ENCODE measurements at places on chromosomes 6 and 20.

DNA sequence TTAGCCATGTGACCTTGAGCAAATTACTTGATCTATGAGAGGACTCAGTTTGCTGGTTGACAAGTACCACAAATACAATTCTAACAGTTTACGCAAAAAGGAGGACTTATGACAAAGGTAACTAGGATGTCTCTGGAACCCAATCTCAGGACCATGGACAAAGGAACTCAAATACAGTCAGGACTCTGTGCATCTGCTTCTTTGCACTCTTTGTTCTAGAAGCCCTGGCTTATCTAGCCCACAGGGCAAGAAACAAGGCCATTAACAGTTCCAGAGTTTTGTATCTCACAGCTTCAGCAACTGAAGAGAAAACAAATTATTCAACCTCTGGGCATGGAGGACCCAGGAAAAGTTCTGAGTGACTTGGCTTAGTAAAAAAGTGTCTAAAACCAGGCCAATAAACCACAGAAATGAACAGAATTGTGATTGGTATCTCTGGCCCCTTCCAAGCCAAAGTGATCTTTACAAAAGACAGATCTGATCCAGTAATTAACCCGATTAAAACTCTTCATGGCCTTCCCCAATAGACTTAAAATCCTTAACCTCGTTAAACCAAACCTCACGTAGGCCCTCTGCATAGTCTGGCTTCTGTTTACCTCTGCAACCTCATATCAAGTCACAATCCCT, 5.9 kb downstream of the WASF1 start:
- DNase-seq: no peak

GRCh38 chr6:72035966-72036365, 149.6 kb downstream of the RIMS1 start:
- no peak for DNase-seq

- DNase-seq: no peak
Measured at GRCh38 chr20:32834972-32835371, 15.2 kb downstream of the MAPRE1 start.

DNA sequence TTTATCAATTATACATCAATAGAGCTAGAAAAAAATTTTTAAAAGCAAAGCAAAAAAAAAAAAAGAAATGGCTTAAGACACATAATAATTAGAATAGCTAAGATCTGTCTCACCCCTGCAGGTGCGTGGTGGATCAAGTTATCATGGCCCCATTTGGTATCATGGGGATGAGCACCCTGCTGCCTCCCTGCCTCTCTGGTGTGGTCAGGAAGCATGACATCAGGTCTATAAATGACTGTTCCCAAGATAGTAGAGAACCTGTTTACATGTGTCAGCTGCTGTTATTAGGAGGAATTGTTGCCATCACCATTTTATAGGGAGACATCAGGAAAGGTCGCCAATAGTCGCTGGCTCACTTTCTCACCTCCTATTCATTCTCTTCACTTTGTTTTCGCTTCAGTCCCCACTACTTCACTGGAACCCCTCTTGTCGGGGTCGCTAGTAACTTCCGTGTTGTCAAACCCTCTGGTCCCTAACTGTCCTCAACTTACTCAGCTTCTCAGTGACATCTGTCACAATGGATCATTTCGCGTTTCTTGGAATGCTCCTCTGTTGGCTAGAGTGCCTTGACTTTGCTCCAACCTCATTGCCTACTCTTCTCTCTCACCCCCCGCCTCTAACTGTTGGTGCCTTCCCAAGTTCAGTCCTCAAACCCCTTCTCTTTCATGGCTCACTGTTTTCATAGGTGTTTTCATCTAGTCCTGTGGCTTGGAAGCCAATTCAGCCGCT, 4.7 kb downstream of the DNTTIP1 start:
- DNase-seq: no peak

DNA sequence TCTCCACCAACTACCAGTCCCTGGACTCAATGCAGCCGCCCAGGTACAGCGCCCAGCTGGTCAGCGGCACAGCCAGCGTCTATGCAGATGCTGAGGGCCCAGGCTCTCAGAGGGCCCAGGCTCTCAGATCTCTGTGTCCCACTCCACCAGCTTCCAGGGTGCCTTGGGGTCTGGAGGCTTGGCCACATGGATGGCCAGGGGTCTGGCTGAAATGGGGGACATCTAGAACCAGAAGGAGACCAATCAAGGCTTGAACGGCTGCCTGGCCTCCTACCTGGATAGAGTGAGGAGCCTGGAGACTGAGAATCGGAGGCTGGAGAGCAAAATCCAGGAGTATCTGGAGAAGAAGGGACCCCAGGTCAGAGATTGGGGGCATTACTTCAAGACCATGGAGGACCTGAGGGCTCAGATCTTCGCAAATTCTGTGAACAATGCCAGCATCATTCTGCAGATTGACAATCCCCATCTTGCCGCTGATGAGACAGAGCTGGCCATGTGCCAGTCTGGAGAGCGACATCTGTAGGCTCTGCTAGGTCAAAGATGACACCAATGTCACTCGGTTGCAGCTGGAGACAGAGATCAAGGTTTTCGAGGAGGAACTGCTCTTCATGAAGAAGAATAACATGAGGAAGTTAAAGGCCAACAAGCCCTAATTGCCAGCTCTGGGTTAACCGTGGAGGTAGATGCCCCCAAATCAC, 44.1 kb upstream of the GRM4 start:
- no peak for DNase-seq

DNA sequence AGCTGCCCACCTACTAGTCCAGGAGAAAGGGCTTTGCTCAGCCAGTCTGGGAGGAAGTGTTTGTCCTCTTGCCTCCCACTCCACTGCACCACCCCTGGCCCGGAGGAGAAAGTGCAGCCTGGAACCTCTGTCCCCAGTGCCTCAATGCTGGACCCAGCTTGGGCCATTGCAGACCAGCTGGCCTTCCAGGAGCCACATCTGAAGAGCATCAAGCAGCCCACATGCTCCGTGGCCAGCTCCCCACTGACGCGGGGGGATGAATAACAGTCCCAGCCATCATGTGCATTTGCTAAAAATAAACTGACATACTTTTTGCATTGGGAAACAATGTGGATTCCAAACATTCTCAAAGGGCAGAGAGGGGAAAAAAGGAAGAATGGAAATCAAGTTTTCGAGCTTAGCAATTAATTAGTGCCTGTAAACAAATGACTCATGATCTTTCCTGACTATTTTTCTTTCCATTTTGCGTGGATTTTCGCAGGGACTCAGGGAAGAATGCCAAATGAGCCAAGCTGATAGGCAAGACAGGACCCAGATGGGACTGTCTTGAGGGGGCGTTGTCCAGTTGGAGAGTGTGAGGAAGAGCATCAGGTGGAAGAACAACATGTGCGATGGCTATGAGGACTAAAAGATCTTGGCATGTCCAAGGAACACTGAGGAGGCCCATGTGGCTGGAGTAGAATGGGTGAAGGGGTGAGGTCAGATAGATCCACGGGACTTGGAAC, 34.1 kb downstream of the CEBPB start:
- DNase-seq: no peak

DNA sequence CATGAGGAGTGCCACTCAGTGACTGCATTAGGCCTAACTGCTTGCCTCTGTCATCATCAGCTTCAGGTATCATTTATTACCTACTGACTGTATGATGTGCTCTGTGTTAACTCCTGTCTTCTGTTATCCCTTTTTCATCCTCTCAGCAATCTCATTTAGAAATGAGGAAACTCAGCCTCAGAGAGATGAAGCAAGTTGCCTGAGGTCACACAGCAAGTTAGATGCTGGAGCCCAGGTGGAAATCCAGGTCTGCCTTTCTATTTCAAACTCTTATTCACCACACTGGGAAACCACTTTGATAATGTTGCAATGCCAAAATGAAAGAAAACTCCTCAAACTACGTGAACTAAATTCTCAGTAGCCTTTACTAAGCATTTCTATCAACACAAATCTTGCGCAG, 1.3 kb downstream of the FERMT1 start:
- DNase-seq: no peak

DNA sequence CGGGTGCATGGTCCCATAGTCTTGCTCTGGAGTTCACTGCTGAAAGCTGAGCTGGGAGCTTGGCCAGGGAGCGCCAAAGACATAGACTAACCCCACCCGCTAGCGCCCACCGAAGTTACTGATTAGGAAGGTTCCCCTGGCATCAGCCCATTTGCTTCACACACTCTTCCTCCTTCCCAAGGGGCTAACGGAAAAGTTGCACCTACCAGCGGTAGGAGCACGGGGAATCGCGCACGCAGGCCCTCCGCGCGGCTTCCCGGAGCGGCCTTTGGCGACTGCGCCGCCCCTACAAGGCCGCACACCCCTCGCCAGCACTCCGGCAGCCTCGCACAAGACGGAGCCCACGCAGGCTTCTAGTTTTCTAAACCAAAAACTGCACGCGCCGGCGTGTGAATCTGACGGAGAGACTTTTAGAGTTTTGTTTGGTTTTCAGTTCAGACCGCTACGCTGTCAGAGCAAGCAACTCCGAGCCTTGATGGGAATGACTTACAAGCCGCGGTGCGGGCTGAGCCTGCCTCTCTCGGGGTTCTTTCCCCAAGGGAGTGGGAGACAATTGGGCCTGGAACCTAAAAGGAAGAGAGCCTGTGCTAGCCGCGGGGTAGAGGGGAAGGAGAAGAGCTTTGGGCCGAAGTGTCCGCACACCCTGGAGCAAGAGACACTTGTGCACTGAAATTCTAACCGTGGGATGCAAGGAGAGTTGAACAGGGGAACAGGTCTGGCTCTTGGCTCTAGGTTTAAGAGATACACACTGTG, 891 bp upstream of the POU3F2 start:
- DNase-seq: no peak

DNA sequence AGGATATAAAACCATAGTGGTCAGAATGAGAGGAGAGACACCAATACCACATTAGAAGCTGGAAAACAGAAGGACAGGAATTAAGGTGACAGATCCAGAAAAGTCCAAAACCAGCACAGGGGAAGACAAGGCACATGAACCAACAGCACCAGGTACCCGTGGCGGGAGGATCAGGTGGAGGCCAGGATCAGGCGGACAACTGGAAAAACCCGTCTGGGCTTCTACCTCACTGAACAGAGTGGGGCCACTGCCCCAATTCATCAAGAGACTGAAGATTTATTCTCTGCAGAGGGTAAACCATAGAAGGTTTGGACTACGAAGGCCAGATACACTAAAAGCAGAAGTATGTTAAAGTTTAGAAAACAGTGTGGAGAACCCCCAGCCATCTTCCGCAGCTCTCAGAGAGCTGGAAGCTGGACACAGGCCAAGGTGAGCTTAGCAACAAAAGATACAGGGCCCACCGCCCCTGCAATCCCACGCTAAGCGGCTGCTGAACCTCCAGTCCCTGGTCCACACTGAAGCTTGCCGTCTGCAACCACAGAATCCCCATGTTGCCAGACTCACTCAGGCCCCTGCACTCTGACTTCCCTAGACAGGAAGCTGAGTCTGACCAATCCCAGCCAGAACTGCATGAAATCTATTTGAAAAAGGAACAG, 29.9 kb downstream of the ABHD12 start:
- peak; percentile 12 for DNase-seq

- DNase-seq: no peak
Measured at GRCh38 chr20:2558581-2559278, 22.4 kb downstream of the TMC2 start.

GRCh38 chr6:15810618-15811017, 147.8 kb upstream of the DTNBP1 start:
- no peak for DNase-seq

DNA sequence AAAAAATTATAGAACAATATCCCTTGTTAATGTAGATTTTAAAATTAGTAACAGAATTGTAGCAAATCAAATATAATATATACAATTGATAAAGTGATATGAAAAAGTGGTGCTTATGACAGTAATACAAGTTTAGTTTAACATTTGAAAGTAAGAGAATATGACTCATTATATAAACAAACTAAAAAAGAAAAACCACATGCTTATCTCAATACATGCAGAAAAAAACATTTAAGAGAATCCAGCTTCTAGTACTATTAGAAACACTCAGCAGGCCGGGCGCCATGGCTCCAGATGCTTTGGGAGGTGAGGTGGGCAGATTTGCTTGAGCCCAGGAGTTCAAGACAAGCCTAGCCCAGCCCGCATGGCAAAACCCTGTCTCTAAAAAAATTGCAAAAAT, 60.7 kb upstream of the LAMA2 start:
- no peak for DNase-seq

- no peak for DNase-seq
Measured at GRCh38 chr20:38165089-38165965, at the start of gene TGM2. Gene TGM2 (minus strand): TSS chr20:38165270. CDS start chr20:38165198, 72 bp downstream.

DNA sequence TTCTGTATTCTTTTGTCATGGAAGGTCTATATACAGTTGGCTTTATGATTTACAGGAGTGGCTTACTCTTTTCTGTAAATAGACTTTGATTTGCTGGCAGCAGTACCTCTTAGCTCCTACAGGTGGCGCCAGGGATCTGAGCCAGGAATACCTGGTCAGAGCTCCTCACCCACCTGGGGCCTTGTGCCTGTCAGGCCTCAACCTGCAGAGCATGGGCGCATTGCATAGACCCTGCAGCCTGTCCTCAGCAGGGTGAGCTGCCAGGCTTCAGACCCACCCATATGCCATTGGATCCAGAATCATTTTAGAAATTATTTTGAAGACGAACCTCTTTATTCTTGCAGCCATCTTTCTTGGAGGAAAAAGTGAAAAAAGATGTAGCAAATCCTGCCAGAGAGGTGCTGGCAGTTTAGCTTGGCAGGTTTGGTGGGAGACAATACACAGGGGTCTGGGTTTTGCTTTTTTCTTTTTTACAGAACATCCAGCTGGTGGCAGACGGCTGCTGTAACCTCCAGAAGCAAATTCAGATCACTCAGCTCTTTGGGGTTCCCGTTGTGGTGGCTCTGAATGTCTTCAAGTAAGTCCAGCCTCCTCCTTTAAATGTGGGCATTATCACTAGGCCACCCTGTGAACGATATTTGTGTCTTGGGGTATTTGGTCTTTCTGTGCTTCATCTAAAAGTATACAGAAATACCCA, 149.1 kb downstream of the MTHFD1L start:
- DNase-seq: no peak

DNA sequence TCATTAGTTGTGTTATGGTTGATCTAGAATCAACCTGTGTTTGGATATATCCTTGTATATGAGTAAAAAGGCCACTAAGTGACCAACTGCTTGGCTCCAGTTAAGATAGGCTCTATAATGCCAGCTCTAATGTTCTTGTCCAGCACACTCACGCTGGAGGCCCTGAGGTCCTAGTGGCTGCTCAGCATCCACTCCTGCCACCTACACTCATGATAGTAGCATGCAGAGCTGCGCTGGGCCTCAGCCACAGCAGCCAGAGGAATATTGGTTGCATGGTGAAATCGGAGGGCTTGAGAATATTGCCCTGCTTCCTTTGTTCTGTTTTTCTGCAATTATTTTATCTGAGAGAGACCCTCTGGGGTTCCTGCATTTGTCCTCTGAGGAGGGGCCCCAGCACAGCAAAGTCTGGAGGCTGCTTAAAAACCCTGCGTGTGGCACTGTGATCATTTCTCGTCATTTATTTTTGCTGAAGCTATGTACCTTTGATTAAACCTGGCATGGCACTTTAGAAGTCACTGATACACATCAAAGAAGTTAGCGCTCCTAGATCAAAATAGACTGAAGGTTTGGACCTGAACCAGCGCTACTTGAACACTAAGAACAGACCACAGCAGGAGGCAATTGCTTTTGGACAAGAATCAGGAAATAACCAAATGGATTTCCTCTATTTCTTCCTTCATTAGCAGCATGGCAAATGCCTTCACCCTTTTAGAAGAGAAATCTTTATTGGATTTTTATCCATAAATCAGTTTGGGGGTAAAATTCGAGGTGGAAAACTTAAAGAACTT, 398.4 kb upstream of the ID4 start:
- no peak for DNase-seq

All from HS-27A (cell line).